Left lung (tissue), 14 donors: ENCODE measurements at places on chromosomes 4 and X. TPM values are rescaled to one million over a fixed set of nuclear protein-coding genes. Genes with fewer than 3 reads are reported as not detected.

DNA sequence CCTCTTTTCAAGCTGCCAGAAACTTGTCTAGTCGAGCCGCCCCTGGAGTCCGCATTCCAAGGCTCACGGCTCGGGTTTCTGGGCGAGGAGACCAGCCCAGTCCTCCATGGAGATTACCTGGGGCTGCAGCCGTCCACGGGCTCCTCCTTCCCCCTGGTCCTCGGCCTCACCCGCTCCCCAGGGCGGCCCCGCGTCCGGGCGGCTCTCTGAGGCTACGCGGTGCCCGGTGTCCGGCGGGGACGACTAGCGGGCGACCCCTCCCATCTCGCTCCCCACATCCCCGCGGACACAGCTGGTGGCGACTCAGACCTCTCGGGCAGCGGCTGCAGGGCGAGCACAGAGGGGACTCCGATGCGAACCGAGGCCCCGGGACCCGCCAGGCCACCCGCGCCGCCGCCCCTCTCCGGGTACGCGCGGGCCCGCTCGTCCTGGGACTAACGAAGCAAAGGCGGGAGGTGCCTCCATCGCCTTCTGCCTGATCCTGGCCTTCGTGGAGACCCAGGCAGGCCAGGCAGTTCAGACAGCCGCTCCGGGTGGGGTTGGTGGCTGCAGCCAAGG lies 159.4 kb downstream of the TRAM1L1 start:
- peak; percentile 75 for DNase-seq

DNA sequence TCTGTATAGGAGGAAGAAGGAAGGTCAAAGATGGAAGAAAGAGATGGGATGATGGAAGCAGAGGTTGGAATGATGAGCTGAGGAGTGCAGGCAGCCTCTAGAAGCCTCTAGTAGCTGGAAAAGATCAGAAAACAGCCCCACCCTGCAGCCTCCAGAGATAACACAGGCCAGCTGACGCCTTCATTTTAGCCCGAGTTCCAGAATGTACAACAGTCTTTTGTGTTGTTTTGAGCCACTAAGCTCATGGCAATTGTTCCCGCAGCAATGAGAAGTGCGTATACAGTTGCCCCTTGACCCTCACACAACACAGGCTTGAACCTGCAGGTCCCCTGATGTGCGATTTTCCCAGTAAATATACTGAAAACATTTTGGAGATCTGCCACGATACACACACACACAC lies 72.0 kb downstream of the WFS1 start:
- DNase-seq = no peak

DNA sequence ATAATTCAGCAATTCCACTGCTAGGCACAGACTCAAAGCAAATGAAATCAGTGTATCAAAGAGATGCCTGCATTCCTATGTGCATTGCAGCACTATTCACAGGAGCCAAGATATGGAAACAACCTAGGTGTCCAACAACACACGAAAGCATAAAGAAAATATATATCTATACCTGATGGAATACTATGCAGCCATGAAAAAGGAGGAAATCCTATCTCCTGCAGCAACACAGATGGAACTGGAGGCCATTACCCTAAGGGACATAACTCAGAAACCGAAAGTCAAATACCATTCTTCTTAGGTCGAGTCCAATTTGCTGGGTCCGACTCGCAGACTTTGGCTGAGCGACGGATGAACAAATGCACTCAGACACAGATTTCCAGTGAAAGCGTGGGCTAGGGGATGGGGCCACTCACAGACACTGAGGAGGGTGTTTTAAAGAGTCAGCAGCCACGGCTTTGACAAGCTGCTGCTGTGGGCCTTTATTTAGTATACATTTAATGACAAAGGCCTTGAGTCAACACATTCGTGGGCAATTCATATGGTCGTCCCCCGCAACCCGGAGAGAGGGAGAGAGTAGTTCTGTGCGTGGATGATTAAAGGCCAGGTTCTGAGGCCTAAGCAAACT lies 93.8 kb downstream of the DHRSX start:
- DNase-seq = no peak

The SSX2B gene
- polyA plus RNA-seq = not detected

DNA sequence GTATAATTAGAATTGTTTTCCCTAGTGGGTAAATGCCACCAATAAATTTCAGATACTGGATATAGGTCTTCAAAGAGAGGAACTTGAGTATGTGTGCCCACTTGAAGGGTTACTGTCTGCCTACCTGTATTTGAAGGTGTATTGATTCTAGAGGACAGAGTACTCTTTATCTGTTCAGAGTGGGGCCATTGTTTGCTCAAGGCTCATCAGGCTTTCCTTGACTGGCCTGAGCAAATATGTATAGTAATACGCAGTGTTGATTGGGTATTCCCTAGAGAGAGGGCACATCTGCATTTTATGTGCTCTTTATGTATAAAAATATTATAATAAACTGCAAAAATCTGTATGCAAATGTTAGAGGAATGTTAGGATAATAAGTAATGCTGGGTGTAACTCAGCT lies 23.7 kb downstream of the RP2 start:
- DNase-seq = no peak

The RPS6KA6 gene
- 10.6 TPM for polyA plus RNA-seq

DNA sequence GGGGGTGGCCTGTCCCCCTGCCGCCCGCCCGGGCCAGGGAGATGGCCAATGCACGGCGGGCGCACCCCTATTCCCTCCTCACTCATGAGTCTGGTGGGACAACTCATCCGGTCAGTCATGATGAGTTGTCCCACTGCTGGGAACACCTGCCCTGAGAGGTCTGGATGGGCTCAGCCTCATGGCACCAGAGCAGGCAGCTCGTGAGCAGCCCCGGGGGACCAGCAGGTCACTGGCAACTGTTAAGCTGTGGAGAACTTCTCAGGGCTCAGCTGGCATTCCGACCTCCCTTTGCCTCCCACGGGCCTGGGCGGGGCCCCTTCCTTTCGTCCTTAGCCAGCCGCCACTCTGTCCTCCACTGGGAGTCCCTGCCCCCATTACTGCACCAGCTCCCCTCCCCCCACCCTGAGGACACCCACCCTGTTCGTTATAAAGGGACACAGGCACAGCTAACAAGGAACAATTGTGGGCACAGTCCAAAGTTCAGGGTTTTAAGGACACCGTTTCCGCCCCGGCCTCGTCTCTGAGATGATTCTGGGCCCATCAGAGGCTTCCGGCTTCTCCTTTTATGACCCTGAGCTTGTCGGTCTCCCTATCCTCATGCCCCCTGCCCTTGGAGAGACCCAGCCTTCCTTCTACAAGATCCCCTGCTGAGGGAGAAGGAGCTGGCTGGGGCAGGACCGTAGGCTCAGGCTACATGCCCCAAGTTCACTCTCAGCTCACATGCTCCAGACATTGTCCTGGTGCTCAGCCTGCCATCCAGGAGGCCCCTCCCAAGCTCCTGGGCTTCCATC lies 14.6 kb upstream of the KIAA0232 start:
- DNase-seq = no peak

GRCh38 chrX:41802958-41803357 lies 79.0 kb downstream of the GPR82 start:
- DNase-seq = no peak

The MEPE gene
- 0.62 TPM for polyA plus RNA-seq

DNA sequence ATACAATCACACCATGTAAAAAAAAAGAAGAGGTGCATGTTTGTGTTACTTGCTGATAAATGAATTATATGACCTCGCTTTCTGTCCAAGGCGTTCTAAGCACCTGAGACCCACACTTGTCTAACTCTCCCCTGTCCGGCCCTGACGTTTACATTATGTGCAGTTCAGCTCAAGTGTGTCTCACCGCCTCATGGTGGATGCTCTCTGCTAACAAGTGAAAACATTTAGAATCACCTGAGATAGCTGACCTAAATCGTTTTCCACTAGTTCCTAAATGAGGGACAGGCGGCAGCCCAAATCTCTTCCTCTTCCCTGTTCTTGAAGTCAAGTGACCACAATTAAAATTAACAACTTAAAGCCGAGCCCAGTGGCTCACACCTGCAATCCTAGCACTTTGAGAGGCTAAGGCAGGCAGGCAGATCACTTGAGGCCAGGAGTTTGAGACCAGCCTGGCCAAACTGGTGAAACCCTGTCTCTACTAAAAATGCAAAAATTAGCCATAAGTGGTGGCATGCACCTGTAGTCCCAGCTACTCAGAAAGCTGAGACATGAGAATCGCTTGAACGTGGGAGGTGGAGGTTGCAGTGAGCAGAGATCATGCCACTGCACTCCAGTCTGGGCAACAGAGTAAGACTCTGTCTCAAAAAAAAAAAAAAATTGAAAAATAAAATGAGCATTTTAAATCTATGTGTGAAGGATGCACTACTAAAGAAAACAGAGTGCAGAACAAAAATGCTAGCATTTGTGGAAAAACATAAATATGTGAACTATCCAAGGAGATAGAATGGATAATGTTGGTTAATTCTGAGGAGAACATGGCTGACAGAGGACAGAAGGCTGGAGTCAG lies 3.9 kb upstream of the TIFA start:
- no peak for DNase-seq

The CCDC120 gene
- polyA plus RNA-seq = 15.8 TPM

- DNase-seq = no peak
Measured at GRCh38 chrX:1679238-1679637, 64.4 kb downstream of the ASMT start.

The CXCL5 gene
- 0.45 TPM for polyA plus RNA-seq

The HSFX1 gene
- polyA plus RNA-seq = 2.7 TPM

GRCh38 chr4:20194123-20195013 lies 57.3 kb upstream of the SLIT2 start:
- no peak for DNase-seq

GRCh38 chr4:165070560-165070959 lies 16.9 kb downstream of the TRIM75 start:
- DNase-seq = no peak

GRCh38 chr4:168633496-168633895 lies 136.6 kb downstream of the PALLD start:
- no peak for DNase-seq

DNA sequence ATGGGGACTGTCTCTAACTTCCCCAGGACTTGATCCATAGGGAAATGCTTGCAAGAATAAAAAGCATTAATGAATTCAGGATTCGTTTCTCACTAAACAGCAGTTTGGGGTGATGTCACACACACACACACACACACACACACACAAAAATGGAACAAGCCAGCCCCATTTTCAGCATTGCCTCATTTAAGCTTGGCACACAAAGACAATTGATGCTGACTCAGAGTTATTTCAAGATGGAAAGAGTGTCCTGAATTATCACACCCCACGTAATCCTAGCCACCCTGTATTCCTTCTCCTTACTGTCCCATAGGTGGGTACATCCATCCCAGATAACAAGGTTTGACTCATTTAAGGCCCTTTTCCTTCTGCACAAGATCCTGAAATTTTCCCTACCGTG lies 345.1 kb upstream of the HS3ST1 start:
- DNase-seq = no peak

GRCh38 chr4:128590773-128591172 lies 218.7 kb upstream of the JADE1 start:
- DNase-seq = no peak

DNA sequence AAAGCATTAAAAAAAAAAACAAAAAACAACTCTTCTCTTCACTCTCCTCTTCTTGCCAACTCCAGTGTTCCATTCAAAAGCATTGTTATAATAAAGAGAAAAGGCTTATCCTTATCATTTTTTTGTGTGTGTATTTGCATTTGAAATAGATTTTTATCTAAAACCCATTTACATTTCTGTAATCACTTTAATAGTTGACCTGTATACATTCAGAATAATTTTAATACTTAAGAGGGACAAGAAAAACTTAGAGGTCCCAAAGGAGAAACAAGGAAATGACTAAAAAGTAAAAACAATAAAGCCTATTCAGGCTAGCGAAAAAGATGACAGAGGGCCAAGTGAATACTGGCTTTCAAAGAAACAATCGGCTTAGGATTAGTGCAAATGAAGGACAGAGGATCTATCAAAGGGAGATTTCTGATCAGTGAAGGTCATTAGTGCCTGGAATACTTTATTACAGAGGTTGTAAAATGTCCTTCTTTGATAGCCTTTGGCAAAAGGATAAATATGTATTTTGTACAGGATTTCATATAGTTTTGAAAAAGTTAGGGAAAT lies 808.3 kb downstream of the RPA4 start:
- no peak for DNase-seq

GRCh38 chr4:143207555-143207954 lies 22.8 kb downstream of the USP38 start:
- no peak for DNase-seq

The PGRMC1 gene
- polyA plus RNA-seq = 136 TPM

The MAGEA2 gene
- not detected for polyA plus RNA-seq

DNA sequence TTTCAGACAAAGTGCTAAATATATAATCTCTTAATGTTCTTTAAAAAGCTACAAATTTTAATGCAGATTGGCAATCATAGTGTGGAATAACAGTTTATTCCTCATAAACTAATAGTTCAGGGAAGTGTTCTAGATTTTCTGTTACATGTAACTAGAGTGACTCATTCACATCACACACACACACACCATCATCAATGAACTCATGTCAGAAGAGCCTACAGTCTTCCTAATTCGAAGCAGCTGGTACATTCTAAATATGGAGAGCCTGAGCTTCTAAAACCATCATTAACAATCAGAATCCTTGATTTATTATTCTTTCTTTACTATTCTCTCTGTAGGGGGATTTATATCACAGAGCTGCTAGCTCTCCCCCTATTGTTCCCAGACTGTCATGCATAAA lies 49.6 kb downstream of the DKK2 start:
- DNase-seq = no peak

The DGKK gene
- polyA plus RNA-seq = 0.03 TPM

DNA sequence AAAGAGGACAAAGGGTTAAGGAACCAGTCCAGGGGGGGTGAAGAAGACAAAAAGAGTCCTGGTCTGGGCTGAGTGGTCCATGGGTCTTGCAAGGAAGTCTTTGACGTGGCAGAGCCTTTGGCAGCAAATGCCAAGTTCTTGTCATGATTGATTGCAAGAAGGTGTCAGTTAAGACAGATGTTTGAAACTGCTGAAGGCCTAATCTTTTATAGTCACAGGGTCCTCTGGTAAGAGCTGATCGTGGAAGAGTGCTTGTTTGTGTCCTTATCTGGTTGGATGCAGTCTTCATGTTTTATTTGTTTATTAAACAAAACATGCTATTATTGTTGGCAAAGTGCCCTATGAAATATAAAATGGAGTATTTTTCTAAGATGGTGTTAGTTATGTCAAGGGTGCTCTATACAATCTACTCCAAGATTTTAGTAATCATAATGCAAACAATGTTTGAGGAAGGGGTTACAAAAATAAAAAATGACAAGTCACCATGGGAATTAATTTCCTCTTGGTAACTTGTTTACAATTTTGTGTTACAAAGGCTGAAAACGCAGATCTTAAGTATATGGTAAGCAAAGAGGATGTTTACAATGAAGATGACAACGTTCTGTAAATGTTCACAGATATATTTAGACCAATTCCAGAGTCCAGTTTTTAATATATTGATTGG lies 85.9 kb downstream of the MAGED4 start:
- no peak for DNase-seq

GRCh38 chr4:59503731-59504130 lies 1696.4 kb upstream of the ADGRL3 start:
- DNase-seq = no peak

- DNase-seq = no peak
Measured at GRCh38 chr4:146585761-146586333, 52.8 kb upstream of the POU4F2 start.
